Stomach (tissue), 19 donors: ENCODE measurements at places on chromosomes 12 and 14. TPM values are rescaled to one million over a fixed set of nuclear protein-coding genes. Genes with fewer than 3 reads are reported as not detected.

KSR2 gene
- total RNA-seq = 1.4 TPM

RFX4 gene
- not detected for total RNA-seq

PTGER2 gene
- 22.0 TPM for total RNA-seq

EPYC gene
- not detected for total RNA-seq

AJUBA gene
- 3.1 TPM for total RNA-seq

GALNT16 gene
- total RNA-seq = 1.6 TPM

DEPDC4 gene
- 0.55 TPM for total RNA-seq

DNA sequence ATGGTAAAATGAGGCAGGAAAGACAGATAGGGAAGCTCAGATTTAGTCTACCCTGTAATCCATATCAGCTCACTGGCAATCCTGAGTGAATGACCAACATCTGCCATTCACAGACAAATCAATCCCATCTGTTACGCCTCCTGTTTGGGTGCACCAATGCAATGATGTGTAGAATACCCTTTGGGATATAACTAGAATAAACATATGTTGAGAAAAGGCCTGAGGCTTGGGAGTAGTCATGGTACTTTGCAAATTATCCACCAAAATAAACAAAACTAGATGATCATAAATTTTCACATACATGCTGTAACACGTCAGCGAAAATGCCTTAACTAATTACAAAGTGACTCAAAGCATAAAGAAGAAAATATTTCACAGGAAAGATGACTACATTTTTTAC lies 78.8 kb downstream of the KCNC2 start:
- DNase-seq = no peak

- DNase-seq = no peak
Observed at GRCh38 chr14:57549765-57550420, 56.2 kb upstream of the CCDC198 start.

DNA sequence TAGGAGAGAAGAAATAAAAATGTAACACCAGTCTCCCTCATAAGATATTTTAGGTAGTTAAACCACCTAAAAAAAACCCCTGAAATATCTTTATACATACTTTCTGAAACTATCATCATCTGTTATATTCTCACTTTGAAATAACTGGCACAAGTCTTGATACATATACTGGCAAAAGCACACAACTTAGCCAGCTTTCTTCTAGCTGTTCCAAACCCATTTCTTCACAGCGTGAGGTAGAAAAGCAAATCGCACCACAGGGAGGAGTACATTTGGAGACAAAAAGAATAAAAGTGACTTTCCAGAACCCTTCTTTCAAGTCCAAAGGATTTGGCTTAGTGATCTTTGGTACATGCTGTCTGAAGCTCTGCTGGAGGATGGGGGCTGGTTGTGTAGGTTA lies 78.5 kb downstream of the RERG start:
- DNase-seq = no peak

DNA sequence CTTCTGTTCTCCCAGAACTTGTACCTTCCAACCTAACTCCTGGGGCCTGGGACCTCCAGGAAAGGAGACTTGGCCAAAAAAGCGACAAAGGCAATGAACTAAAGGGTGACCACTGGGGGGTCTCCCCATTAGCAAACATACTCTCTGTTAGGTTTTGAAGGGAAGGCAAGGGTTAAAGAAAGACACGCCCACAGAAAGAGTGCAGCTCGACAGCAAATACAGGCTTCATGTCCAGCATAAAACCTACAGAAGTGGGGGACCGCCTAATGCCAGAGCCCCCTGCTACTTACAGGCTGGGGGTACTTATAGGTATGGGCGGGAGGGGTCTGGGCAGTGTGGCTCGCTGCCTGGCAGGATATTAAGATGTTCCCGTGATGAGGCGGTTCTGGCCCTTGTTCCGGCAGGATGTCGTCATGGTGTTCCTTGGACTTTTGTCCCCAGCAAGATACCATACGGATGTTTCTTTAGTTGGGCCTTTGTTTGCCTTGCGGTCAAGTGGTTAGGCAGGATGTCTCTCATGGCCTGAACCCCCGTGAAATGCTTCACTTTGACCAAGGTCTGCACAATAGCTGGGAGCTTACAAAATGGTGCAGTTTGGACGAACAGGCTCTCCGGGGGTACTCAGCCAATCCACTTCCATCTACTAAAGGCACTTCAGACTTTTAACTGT lies 53.4 kb downstream of the PRMT8 start:
- DNase-seq = no peak

DNA sequence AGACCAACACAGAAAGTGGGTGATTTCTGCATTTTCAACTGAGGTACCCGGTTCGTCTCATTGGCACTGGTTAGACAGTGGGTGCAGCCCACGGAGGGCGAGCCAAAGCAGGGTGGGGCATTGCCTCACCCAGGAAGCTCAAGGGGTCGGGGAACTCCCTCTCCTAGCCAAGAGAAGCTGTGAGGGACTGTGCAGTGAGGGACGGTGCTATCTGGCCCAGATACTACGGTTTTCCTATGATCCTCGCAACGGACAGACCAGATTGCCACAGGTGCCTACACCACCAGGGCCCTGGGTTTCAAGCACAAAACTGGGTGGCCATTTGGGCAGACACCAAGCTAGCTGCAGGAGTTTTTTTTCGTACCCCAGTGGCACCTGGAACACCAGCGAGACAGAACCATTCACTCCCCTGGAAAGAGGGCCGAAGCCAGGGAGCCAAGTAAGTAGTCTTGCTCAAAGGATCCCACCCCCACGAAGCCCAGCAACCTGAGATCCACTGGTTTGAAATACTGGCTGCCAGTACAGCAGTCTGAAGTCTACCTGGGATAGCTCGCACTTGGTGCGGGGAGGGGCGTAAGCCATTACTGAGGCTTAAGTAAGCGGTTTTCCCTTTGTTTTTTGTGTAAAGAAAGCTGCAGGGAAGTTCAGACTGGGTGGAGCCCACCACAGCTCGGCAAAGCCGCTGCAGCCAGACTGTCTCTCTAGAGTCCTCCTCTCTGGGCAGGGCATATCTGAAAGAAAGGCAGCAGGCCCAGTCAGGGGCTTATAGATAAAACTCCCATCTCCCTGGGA lies 25.5 kb upstream of the NAA30 start:
- peak; percentile 22 for DNase-seq

GRCh38 chr14:29166507-29166906 lies 399.9 kb downstream of the FOXG1 start:
- DNase-seq = no peak

DNA sequence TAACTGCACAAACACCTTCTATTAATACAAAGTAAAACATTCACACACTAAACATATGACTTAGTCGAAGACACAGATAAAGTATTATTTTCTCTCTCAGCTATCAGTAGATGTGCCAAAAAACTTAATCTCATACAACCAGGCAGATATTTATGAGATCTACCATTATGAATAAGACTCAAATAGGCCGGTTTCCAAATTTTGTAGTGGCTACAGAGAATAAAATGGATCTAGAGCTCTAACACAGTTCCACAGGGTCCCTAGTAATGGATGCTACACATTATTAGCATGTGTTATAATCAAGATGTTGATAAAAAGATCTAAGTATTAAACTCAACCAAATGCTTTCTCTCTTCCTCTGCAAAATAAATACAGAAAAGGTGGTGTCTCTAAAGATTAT lies 10.4 kb downstream of the SAV1 start:
- no peak for DNase-seq

GRCh38 chr14:68807987-68808386 lies 15.1 kb upstream of the ZFP36L1 start:
- peak; percentile 16 for DNase-seq

DNA sequence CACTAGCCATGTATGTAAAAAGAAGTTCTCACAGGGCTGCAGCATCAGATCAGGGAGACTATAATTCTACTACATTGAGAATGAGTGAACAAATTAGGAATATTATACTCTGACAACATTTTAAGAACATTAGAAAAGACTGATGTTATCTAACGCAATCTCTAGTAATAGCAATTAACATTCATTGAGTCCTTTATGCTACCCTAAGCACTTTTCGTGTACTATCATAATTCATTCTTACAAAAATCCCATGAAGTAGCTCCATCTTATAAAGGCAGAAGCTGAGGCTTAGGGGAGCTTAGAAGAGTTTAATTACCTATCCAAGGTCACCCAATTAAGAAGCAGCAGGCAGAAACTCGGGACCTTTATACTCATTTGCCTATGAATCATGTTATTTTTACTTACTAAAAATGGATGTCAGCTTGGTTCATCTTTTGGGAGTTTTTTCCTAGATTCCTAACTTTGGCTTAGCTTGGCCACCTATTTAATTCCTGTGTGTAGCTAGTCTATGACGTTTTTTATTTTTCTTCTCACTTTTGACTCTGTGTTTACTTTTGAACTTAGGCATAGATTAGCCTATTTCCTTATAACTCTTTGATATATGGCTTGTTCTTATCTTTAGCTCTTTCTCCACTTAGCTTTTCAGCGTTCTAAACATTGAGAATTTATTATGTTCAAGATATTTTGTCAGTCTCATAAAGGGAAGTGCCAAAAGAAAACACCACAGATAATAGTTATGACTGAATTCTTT lies 333.5 kb upstream of the DCN start:
- DNase-seq = no peak

- DNase-seq = no peak
Observed at GRCh38 chr14:54475911-54476310, 12.9 kb downstream of the GMFB start.

- DNase-seq = no peak
Observed at GRCh38 chr12:11307143-11307542, 3.1 kb downstream of the PRB4 start.

DNA sequence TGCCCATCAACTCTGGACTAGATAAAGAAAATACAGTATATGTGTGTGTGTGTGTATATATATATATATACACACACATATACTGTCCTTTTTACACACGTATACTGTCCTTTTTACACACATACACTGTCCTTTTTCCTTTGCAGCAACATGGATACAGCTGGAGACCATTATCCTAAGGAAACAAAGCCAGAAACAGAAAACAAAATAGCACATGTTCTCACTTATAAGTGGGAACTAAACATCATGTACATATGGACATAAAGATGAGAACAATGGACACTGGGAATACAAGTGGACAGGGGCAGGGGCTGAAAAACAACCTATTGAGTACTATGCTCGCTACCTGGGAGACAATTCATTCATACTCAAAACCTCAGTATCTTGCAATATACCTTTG lies 23.7 kb downstream of the VDR start:
- no peak for DNase-seq

- DNase-seq = no peak
Observed at GRCh38 chr12:10016881-10017280, 6.5 kb downstream of the CLEC12B start.

- no peak for DNase-seq
Observed at GRCh38 chr12:5301539-5301938, 130.4 kb upstream of the NTF3 start.

DNA sequence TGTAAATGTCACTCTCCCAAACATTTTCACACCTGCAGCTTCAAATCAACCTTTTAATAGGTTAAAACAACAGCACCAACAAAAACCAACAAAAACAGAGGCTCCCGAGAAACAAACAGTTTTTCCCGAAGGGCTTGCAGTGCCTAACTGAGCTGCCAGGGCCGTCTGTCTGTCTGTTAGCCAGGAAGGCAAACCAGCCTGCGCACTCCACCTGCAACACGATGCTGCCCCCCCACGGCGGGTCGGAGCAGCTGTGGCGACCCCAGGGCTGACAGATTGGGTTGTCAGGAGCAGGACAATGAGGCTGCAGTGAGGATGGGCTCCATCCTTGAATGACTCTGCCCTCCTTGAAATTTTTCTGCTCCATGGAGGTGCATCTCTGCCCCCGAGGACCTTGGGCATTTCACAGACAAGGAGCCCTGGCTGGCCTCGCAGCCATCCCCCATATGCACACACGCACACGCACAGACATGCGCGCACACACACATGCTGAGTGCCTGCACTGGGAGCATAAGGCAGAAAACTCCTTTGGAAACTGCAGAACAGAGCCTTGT lies 2.6 kb downstream of the RTL1 start:
- peak; percentile 74 for DNase-seq

DNA sequence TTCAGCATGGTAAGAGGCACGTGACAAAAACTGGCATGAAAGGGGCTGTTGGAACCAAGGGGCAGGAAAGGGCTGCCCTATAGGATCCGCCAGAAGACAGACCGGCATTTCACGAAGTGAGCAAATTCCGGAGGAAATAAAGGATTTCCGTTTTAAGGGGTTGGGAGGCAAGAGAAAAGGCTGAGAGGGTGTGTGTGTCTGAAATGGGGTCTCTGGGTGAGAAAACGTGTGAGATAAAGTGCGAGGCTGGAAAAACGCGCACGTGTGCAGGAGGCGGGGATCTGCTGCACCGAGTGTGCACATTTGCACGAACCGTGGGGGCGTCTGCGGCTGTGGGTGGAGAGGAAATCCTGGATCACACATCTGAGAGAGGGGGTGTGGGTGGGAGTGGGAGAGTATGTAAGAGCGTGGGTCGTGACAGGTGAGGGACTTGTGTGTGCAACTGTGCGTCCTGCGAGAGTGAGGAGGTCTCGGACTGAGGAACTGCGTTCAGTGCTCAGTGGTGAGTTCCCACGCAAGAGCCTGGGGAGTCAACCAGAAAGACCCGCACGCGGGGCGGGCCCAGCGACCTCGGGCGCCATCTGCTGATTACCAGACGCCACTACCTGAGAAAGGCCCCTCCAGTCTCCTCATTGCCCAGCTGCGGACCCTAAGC lies 37.0 kb upstream of the P2RX7 start:
- peak; percentile 78 for DNase-seq

- DNase-seq = peak; percentile 17
Observed at GRCh38 chr14:88045705-88046104, 40.8 kb downstream of the GPR65 start.

GRCh38 chr14:50944647-50945413 lies 547 bp upstream of the PYGL start:
- peak; percentile 50 for DNase-seq
